ENCODE measurements at places on chromosomes 5 and 9. TPM values are rescaled to one million over a fixed set of nuclear protein-coding genes. Genes with fewer than 3 reads are reported as not detected.

Gene TMEM232
- 7.6 TPM for total RNA-seq

Gene NTNG2
- total RNA-seq, result 2.0 TPM

Gene GBGT1
- total RNA-seq, result 5.6 TPM

Gene INSL4
- total RNA-seq, result not detected

All from smooth muscle cell of trachea (primary cell).